IMR-90 (cell line): ENCODE measurements at places on chromosomes 3 and 15.
A peak's percentile ranks its signal among the peaks of the same experiment; 100 is the strongest.

DNA sequence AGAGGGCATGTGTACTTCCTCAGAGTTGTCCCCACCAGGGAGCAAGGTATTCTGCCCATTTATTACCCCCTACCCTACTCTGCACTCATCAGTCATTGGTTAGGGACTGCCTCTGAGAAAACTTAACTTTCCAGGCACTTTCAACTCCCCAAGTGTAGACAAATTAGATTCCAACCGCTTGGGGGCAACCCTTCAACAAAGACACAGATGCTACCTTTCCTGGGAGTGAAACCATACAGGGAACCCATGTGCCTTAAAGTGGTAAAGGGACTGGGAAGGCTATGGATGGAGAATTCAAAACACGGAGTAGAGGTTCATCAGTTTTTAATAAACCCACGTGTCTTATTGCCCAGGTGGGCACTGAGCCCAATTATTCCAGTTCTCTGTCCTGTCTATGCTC lies 19.4 kb upstream of the UBE2E2 start:
- peak; percentile 60 for DNase-seq

DNA sequence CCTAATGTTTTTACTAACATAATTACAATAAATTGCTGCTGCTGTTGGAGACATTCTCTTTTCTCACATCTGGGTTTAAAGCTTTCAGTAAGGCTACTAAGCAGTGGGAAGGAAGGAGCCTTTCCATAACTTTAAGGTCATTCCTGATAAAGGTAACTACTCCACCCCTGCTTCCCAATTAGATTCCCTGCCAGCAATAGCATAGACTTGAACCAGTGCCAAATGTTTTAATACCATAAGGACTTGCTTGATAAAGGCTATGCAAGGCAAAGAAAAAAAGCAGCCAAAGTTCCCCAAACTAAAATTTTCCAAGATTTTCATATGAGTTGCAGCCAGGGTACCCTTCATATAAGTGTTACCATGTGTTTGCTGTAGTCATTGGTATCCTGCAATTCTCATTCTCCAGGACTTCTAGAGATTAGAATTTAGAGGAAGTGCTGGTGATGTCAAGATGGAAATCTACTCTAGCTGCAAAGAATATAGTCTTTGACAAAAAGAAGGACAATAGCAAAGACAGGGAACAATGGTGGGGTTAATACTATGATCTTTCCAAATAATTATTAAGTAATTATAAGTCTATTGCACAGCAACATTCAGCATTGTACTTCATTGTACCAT lies 106.1 kb downstream of the FILIP1L start:
- no peak for DNase-seq

DNA sequence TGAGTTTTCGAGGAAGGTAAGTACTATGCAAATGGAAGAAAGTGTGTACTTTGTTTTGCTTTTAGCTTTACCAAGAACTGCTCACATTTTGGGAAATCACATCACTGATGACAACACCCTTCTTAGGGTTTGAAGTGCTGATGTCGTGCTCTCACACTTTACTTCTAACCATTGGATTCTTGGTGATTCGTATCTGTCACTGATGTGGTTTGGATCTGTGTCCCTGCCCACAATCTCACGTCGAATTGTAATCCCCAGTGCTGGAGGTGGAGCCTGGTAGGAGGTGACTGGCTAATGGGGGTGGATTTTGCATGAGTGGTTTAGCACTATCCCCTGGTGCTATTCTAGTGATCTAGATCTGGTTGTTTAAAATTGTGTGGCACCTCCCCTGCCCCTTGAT lies 75.4 kb upstream of the RGMA start:
- DNase-seq: no peak

DNA sequence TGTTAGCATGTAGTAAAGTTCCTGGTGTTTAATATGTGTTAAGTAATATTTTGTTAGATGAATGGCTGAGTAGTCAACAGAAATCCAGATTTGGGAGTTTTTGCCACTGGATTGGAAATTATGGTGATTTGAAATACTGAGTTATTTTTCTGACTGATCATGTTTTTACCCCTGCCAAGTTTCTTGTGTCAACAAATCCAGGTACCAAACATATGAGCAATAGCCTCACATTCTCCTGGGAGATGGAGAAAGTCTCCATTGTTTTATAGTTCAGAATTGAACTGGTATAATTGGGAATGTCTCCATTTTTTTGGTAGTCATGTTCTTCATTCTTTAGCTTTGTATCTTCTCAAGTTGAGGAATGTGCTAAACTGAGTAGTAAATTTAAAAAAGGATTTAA lies 767.2 kb upstream of the LMCD1 start:
- no peak for DNase-seq

- no peak for DNase-seq
Measured at GRCh38 chr3:100403362-100404249, 2.3 kb downstream of the LNP1 start.

DNA sequence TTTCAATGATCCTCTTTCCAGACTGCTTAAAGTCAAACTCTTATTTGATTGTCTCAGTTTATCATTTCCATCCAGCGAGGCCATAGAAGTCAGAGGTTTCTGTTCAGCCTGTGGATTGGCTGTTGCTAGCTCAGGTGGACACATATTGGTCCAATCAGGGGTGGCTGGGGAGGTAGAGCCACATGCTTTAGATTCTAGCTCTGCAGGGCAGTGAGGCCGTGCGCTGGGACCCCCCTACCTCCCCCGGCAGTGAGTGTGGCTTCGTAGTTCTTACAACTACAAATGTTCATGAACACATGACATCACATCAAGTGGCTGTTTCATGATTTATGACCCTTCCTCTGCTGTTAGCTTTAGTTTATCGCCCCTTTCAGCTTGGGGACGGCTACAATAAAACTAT lies 18.0 kb downstream of the APOD start:
- DNase-seq: no peak

DNA sequence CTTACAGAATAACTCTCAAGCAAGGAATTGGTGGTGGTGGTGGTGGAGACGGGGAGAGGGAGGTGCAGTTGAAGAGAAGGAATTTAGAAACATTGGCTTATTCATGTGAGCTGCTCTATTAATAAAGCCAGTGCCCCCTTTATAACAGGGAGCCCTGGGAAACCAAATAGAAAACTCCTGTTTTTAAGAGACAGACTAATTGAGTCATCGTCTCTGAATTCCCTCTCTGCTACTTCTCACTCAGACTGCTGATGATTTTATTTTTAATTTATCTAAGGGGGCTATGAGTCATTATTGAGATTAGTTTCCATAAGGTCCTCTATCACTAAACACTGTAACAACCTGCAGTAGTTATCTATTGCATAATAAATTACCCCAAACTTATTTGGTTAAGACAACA lies 145.9 kb upstream of the GALNT15 start:
- peak; percentile 77 for DNase-seq

GRCh38 chr3:46472736-46473135 lies 8.0 kb upstream of the LTF start:
- no peak for DNase-seq

- peak; percentile 26 for DNase-seq
Measured at GRCh38 chr3:188520466-188520865, 366.5 kb downstream of the LPP start.

DNA sequence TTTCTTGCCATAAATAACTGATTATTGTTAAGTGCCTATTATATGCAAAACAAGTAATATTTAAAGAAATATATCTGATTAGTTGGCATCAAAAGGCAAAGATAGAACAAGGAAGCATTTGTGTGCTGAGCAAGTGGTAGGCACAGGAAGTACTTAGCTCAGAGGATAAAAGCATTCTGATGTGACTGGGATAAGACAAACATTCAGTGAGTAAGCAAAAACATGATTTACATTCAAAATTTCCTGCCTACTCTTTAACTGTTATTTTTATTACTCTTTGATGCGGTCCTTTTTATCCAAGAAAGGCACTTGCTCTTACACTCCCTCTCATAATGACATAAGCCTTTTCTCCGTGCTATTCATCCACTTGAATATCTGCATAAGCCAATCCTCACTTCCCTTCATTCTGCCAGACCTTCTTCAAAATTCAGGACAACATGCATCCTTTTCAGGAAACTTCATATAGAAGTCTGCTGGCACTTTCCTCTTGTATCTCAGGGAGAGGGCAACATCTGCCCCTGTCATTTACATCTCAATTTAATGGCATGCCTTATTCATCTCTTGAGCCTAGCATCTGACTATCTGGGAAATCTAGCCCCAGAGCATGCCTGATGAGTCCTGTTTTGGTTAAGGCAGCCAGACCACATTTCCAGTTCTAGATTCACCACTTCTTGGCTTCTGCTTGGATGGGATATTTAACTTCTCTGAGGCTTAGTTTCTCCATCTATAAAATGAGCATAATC lies 478.2 kb upstream of the ROBO2 start:
- DNase-seq: peak; percentile 36

DNA sequence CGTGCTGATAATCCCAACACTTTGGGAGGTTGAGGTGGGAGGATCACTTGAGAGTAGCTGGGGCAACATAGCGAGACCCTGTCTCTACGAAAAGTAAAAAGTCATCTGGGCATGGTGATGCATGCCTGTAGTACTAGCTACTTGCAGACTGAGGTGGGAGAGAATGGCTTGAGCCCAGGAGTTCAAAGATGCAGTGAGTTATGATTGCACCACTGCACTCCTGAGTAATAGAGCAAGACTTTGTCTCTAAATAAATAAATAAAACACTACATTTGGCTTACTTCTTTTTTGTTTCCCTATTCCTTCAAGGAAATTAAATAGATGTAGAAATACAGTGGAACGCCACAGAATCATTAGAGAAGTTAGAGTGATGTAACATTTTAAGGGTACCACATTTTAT lies 20.1 kb upstream of the LDHAL6B start:
- peak; percentile 91 for DNase-seq

DNA sequence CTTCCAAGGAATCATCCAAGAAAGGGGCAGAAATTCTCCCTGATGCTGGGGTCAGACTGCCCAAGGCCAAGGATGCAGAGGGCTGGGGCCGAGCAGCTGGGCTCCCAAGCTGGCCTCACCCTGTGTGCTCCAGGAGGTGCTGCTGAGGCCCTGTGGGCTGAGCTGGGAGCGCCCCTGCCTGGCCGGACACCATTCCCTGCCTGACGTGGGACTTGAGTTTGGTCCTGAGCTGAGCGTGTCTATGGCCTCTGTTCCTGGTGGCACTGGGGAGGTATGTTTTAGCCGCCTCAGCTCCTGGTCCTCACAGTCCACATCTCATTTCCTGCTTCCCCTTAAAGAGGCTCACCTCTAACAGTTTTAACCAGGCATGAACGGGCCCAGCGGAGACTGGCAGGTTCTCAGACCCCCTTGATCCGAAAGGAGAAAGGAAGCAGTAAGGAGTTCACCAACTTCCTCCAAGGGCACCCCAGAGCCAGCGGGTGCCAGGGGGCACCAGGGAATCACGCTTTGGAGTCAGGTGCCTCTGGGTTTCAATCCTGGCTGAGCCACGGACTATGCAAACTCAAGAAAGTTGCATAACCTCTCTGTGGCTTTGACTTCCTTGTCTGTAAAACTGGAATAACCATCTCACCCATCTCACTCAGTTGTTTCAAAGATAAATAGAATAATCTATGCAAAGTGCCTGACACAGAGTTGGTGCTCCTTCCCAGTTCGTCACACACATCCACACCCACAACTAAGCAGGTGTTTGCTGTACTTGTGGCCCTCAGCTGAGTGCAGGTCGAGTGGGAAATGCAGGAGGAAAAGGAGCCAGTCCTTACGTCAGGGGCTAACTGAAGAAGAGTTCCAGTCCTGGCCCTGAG lies 48.6 kb downstream of the SLC12A8 start:
- no peak for DNase-seq

- no peak for DNase-seq
Measured at GRCh38 chr15:26877831-26878230, 11.0 kb downstream of the GABRA5 start.

- no peak for DNase-seq
Measured at GRCh38 chr3:109059264-109059663, 58.7 kb downstream of the MORC1 start.
